GM13977 (cell line): ENCODE measurements at places on chromosomes 7 and 10.

DNA sequence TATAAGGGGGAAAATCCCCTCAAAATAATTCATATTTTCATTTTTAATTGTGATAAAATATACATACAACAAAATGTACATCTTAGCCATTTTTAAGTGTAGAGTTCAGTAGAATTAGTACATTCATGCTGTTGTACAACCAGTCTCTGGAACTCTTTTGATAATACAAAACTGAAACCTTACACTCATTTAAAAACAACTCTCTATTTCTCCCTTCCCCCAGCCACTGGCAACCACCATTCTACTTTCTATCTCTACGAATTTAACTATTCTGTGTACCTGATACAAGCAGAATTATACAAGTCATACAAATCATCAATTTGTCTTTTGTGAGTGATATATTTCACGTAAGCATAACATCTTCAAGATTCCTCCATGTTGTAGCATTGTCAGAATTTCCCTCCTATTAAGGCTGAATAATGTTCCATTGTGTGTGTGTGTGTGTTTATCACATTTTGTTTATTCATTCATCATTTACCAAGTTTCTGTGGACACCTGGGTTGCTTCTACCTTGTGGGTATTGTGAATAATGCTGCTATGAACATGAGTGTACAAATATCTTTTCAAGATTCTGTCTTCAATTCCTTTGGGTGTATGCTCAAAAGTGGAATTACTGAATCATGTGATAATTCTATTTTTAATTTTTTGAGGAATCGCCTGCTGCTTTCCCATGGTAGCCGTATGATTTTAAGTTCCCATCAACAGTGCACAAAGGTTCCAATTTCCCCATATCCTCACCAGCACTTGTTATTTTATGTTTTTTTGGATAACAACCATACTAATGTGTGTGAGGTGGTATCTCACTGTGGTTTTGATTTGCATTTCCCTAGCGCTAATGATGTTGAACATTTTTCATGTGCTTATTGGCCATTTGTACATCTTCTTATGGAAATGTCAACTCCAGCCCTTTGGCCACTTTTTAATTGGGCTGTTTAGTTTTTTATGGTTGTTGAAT, 4.7 kb upstream of the EBLN1 start:
- peak; percentile 19 for DNase-seq

- DNase-seq: no peak
These were observed 13.3 kb downstream of the ZCCHC24 start for GRCh38 chr10:79431891-79432831.

DNA sequence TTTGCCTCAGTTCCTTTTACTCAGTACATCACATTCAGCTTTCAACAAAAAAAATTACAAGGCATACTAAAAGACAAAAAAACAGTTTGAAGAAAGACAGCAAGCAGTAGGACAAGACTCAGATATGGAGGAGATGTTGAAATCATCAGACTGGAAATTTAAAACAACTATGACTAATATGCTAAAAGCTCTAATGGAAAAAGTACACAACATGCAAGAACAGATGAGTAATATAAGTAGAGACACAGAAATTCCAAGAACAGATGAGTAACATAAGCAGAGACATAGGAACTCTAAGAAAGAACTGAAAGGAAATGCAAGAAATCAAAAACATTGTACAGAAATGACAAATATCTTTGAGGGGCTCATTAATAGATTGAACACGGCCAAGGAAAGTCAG, 402.6 kb downstream of the NEBL start:
- DNase-seq: no peak

- DNase-seq: peak; percentile 67
These were observed 20.9 kb upstream of the CYP26C1 start for GRCh38 chr10:93039721-93040120.

- DNase-seq: no peak
These were observed 115.2 kb upstream of the FGFR2 start for GRCh38 chr10:121713486-121713885.

GRCh38 chr10:13871776-13872175, 285.0 kb downstream of the PRPF18 start:
- DNase-seq: no peak

DNA sequence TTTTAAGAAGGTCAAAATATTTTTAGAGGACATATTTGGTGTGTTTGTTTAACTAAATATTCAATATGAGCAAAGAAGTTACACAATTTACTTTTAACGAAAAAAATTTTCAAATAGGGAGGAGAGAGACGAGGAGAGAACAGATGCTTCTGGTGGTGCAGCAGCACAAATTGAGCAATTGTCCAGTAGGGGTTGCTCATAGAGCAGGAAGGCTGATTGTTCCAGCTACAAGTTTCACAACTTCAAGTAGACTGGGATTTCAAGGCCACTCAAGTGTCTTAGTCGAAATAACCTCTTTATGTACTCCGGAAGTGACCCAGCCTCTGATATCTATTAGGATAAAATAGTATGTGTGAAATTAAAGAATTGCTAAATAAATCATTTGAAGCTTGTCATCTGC, 197.9 kb downstream of the HDAC9 start:
- no peak for DNase-seq

DNA sequence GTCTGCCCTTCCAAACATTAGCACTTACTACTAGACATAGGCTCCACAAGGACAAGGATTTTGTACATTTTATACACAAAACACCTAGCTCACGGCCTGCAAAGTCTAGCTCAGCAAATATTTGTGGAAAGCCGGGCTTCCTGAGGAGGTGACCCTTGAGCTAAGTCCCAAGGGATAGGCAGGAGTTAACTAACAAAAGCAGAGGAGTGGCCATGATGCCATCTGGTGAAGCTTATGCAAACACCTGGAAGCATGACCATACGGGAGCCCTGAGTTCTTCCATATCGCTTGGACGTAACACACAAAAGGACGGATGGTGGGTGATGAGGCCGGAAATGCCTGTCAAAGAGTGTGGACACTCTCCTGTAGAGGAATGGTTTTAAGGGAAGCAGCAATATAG, 25.9 kb upstream of the YAE1 start:
- DNase-seq: no peak

DNA sequence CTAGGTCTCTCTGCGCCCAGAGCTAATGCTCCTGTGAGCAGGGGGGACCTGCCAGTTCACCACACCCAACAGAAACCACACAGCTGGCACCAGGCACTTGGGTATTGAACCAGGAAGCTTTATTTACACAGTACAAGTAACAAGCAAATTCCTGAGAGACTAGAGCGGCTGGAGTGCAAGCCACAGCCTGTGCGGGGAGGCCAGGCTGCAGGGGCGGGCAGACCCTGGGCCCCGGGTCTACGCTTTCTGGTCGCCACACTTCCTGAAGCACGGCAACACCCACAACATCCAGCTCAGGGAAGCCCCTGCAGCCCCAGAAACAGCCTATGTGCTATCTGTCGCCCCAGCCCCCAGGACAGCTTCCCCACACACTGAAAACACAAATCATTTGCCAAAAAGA, 125.0 kb downstream of the FAM53B start:
- DNase-seq: peak; percentile 67

- no peak for DNase-seq
These were observed 18.7 kb upstream of the ARID5B start for GRCh38 chr10:61882621-61883370.

- DNase-seq: no peak
These were observed 1579.4 kb upstream of the LRRTM3 start for GRCh38 chr10:65346466-65346865.

GRCh38 chr10:31321396-31321941, 2.5 kb downstream of the ZEB1 start:
- DNase-seq: no peak

- DNase-seq: no peak
These were observed 38.7 kb downstream of the GNA12 start for GRCh38 chr7:2805213-2805944.

DNA sequence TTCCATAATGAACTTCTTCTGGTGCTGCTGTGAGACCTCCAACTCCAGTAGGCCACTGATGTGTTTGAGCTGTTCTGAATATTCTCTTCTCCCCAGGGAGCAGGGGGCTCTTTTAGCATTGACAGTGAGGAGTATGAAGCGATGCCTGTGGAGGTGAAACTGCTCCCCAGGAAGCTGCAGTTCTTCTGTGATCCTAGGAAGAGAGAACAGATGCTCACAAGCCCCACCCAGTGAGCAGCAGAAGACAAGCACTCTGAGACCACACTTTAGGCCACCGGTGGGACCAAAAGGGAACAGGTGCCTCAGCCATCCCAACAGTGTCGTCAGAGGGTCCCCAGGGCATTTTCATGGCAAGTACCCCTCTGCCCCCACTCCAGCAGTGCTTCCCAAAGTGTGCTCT, 49.3 kb downstream of the DENND11 start:
- DNase-seq: no peak

DNA sequence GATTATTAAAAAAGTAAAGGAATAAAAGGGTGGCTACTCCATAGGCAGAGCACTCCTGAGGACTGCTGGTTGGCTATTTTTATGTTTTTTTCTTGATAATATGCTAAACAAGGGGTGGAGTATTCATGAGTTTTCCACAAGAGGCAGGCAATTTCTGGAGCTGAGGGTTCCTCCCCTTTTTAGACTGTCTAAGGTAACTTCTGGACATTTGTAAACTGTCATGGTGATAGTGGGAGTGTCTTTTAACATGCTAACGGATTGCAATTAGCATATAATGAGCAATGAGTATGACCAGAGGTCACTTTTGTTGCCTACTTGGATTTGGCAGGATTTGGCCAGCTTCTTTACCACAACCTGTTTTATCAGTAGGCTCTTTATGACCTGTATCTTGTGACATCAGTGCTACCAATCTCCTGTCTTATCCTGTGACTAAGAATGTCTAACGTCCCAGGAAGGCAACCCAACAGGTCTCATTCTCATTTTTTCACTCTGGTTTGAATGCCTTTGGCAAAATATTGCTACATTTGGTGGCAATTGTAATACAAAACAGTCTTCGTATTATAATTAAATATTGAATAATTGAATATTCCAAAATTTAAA, 587.8 kb upstream of the POM121L12 start:
- no peak for DNase-seq

- no peak for DNase-seq
These were observed 220.5 kb downstream of the MLLT10 start for GRCh38 chr10:21754410-21755011.

DNA sequence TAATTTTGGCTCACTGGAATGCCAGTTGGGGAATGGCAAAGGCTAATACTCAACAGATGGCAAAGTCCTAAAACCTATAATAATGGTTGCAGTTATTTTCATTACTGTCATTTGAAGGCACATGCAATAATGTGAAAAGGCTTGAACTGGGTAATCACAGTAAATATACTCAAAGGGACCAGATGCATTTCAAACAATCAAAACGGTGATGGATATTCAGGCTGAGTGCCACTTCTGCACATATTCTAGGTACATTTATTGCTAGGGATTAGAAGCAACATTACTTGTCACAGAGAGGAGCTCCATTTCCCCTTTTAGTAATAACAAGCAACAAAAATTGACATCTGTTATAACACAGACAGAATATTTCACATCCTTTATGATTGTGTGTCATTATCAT, 171.8 kb downstream of the NXPH1 start:
- no peak for DNase-seq

- DNase-seq: no peak
These were observed 12.7 kb downstream of the FAS start for GRCh38 chr10:89003344-89003743.

DNA sequence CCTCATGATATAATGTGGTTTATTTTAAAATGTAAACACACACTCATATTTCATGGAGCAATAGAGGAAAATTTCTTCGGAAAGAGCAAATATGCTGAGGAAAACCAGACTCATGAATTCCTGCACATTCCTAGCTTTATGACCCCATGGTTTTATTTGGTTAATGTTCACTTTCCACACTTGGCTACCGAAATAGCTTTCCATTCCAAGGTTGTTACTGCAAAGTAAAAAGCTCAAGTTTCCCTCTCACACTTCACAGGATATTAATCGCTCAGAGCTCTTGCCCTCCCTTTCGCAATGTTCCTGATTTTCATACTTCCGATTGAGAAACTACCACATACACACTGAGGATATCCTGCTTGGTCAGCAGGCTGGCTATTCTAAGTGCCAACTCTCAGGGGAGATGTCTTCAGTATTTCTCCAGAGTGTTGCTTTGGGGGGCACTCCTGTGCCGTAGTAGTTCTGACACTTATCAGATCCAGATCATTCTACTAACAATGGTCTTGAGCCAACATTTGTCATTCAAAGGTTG, 77.5 kb upstream of the STEAP1B start:
- no peak for DNase-seq

GRCh38 chr10:50619882-50620281, 3.9 kb downstream of the SGMS1 start:
- DNase-seq: no peak

GRCh38 chr10:112379635-112380296, 5.8 kb downstream of the ACSL5 start:
- DNase-seq: no peak

DNA sequence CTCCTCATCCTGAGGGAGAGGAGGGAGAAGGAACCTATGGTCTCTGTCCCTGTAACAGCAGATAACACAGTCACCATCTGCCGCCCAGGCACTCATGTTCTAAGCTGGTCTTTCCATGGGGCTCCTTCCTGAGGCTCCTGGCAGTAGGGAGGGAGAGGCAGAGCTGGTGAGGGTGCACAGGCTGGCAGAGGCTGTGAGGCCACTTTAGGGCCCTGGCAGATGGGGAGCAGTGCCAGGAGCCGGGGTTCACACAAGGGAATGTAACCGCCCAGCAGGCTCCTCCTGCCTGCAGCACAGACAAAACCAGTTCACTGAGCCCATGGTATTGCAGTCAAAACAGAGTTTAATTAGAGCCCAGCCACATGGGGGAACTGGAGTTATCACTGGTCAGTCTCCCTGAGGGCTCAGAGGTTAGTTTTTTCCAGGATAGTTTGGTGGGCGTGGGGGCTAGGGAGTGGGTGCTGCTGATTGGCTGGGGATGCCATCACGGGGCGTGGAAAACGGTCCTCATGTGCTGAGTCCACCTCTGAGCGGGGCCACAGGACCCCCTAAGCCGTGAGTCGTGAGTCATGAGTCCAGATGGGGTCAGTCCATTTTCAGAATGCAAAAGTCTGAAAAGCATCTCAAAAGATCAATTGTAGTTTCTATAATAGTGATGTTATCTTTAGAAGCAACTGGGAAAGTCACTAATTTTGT, 499.3 kb upstream of the FOXK1 start:
- DNase-seq: no peak

DNA sequence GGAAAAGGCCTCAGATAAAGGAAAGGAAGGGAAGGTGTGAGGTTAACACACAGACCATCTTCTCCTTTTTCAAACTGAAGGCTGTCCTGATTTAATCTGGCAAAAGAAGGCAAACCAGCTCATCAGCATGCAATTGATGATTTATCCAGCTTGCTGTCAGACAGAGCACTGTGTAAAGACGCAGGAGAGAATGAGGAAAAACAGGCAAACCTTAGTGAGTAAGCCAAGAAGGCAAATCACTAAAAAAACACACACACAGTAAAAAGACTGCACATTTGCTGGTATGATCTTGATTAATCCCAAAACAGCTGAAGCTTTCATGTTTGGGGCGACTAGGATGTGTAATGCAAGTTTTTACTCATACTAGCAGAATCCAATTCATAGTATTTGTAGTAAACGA, 65.8 kb upstream of the SKAP2 start:
- DNase-seq: no peak
